ENCODE measurements at places on chromosomes 16 and 17. TPM values are rescaled to one million over a fixed set of nuclear protein-coding genes. Genes with fewer than 3 reads are reported as not detected.
A peak's percentile ranks its signal among the peaks of the same experiment; 100 is the strongest.

- no peak overlapping the region for H3K4me3 ChIP-seq
- no peaks in the 10 kb centered on the region for H3K27me3 ChIP-seq
- H3K27ac ChIP-seq, result no peak overlapping the region
- H3K36me3 ChIP-seq, result no peaks in the 10 kb centered on the region
- DNase-seq, result no peak
Measured at GRCh38 chr16:85349365-85350145, 237.3 kb upstream of the CIBAR2 start.

- no peak for DNase-seq
- peaks cover 3% of the 10 kb centered on the region for H3K4me1 ChIP-seq
- H3K27me3 ChIP-seq, result no peaks in the 10 kb centered on the region
- H3K36me3 ChIP-seq, result no peaks in the 10 kb centered on the region
- H3K27ac ChIP-seq, result no peak within 1 kb of the TSS
Measured at GRCh38 chr17:82358465-82359350, at the start of gene TEX19. Gene TEX19, plus strand, starts transcription at chr17:82359247. Its CDS starts 2,904 bp downstream, at chr17:82362151.

GRCh38 chr16:77723108-77723514 lies 797 bp downstream of the NUDT7 start:
- H3K27ac ChIP-seq, result peak overlapping the region; percentile 96
- peaks cover 4% of the 10 kb centered on the region for H3K4me1 ChIP-seq
- H3K36me3 ChIP-seq, result peaks cover 14% of the 10 kb centered on the region
- no peak for DNase-seq

DNA sequence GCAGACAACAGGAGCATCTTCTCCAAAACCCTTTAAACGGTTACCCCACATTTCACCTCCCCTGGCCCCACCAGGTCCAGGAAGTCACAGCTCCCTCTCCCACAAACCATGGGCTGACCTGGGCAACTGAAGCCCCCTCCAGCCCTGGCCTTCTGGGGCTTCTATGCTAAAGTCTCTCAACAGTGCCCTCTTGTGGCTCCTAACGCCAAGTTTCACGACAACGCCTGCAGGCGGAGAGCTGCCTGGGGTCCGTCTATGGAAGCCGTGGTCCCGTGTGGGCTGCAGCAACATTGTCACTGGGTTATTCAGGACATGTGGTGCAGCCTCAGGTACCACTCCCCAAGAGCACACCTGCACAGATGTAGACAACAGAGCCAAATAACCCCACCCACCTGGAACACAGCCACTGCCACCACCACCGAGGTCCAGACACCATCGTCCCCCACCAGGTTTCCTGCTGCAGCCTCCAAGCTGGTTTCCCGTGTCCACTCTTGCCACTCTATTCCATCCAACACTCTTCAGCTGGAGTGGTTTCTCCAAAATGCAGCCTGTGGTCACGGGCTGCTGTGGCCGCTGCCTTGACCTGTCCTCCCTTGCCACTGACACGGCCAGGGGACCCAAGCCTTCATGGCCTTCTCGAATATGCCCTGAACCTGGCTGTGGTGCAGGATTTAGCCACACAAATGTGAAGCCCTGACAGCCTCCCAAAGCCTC lies 19.1 kb downstream of the C16orf95 start:
- no peaks in the 10 kb centered on the region for H3K36me3 ChIP-seq
- H3K27me3 ChIP-seq, result no peaks in the 10 kb centered on the region

- H3K27me3 ChIP-seq, result no peaks in the 10 kb centered on the region
- no peak for DNase-seq
- no peak overlapping the region for H3K27ac ChIP-seq
- H3K4me3 ChIP-seq, result no peak overlapping the region
- H3K4me1 ChIP-seq, result peaks cover 3% of the 10 kb centered on the region
Measured at GRCh38 chr16:2865651-2866050, 7.7 kb upstream of the PRSS22 start.

DNA sequence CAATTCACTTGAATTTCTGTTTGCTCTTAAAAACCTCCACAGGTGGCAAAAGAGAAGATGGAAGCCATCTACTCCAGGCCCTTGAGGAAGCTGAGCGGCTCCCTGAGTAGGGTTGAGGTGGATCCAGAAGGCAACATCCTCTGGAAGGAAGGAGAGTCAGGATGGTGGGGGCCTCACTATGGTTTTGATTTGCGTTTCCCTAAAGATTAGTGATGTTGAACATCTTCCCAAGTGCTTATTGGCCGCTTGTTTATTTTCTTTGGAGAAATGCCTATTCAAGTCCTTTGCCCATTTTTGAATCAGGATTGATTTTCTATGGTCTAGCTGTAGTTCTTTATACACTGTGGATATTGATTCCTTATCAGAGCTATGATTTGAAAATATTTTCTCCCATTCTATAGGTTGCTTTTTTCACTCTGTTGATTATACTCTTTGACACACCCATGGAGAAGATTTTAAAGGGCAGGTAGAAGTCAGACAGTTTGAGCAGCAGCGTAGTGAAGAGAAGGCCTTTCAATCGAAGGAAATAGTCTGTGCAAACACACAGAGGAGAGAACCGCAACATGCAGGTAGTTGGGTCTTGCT lies 58.6 kb downstream of the WSB1 start:
- H3K4me3 ChIP-seq, result peak overlapping the region; percentile 2
- no peaks in the 10 kb centered on the region for H3K36me3 ChIP-seq
- no peaks in the 10 kb centered on the region for H3K27me3 ChIP-seq
- peaks cover 4% of the 10 kb centered on the region for H3K4me1 ChIP-seq
- H3K27ac ChIP-seq, result peak overlapping the region; percentile 66

DNA sequence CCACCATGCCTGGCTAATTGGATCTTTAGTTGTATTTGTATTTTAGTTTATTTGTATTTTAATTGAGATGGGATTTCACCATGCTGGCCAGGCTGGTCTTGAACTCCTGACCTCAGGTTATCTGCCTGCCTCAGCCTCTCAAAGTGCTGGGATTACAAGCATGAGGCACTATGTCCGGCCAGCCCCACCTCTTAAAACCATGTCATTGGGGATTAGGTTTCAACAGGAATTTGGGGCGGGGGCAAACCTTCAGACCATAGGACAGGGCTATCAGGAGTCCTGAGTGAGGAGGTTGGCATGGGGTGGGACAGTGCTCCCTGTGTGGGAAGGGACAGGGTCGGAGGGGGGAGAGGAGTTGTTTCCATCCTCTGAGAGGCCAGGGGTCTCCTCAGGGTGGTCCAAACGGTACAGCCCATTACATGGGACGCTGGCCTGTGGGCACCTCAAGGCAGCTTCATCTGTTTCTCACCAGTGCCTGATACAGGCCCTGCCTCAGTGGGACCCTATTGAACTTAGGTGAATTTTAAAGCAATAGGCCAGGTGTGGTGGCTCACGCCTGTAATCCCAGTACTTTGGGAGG lies 21.6 kb downstream of the GAA start:
- no peak for DNase-seq
- H3K27ac ChIP-seq, result no peak overlapping the region
- no peaks in the 10 kb centered on the region for H3K27me3 ChIP-seq

DNA sequence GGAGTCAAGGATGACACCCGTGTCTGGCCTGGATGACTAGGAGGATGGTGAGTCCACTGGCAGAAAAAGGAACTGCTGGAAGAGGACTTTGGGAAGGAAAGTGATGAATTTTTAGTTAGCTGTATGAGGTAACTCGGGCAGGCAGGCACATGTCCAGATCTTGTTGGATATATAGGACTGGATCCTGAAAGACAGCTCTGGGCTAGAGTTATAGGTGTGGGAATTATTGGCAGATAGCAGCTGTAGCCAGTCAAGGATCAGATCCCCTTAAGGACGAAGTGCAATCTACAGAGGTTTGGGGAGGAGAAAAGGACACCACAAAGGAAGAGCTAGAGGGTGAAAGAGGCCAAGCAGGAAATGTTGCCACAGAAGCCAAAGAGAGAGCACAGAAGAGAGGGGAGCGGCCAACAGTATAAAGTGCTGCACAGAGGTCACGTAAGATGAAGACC lies 10.1 kb downstream of the CYB5D1 start:
- no peaks in the 10 kb centered on the region for H3K27me3 ChIP-seq
- H3K36me3 ChIP-seq, result no peaks in the 10 kb centered on the region
- no peak overlapping the region for H3K4me3 ChIP-seq
- peaks cover 3% of the 10 kb centered on the region for H3K4me1 ChIP-seq
- no peak overlapping the region for H3K27ac ChIP-seq

DNA sequence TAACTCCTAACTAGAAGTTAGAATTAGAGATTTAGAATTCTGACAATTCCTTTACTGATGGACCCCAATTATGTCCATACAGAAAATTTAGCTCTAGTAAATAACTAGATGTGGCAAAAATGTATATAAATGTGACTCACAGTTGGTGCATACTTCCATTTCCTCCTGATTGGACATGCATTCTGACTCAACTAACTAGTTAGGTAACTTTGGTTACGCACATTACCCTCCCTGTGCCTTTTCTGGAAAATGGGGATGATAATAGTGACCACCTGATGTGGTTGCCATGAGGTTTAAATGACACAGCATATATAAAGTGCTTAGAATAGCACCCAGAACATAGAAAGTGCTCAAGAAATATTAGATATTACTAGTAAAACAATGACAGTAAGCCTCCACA lies 550.0 kb upstream of the SALL1 start:
- DNase-seq, result no peak
- H3K27me3 ChIP-seq, result no peaks in the 10 kb centered on the region
- no peak overlapping the region for H3K27ac ChIP-seq

DNA sequence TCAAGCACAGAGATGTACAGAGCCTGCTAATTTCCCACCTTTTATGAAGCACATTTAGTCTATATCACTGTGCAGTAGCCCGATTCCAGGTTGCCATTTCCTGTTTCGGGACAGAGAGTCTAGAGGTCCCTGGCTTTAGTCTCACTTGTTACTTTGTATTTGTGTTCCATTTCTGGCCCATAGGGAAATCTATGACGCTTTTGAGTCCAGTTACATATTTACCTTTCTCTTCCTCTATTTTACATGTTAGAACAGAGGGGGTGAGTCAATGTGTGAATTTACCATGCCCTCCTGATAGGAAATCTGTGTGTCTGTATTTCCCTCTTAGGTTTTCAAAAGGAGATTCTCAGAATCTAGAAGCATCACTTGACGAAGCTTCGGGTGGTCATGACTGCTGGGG lies 227.1 kb upstream of the ZFHX3 start:
- H3K27ac ChIP-seq, result no peak overlapping the region
- no peaks in the 10 kb centered on the region for H3K4me1 ChIP-seq
- DNase-seq, result no peak
- no peaks in the 10 kb centered on the region for H3K36me3 ChIP-seq

DNA sequence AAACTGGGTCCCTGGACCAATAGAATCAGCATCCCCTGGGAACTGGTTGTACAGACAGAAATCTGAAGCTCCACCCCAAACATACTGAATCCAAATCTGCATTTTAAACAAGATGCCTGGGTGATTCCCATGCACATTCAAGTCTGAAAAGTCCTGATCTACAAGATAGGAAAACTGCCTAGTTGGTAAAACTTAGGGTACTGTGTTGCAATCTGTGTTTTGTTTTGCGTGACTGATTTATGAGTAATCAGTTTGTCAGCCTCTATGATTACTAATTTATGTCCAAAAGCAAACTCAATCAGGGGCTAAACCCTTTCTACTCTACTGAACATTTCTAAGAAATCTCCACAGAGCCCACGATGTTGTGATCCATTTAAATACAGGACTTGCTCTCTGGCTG lies 103.8 kb downstream of the YPEL2 start:
- H3K36me3 ChIP-seq, result peaks cover 2% of the 10 kb centered on the region
- H3K27ac ChIP-seq, result peak overlapping the region; percentile 35
- no peak for DNase-seq
- no peak overlapping the region for H3K4me3 ChIP-seq
- peaks cover 36% of the 10 kb centered on the region for H3K4me1 ChIP-seq
- no peaks in the 10 kb centered on the region for H3K27me3 ChIP-seq

DNA sequence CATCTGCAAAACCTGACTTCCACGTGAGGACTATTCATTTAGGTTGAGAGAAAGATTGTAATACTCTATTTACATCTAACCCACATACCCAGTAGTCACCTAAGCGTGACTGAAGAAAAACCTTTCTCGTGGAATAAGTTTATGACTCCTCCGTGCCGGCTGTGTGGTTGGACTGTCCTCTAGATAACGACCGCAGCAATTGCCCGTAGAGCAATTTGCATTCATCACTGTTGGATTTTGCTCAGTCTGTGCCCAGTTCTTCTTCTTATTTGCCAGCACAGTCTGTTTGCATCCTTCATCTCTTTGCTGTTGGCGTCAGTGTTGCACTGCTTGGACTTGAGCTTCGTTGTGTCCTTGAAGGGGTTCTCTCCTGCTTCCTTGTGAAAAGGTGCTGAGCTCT lies 131.3 kb downstream of the CYB561 start:
- no peaks in the 10 kb centered on the region for H3K27me3 ChIP-seq
- H3K4me3 ChIP-seq, result no peak overlapping the region
- no peak overlapping the region for H3K27ac ChIP-seq
- DNase-seq, result no peak
- no peaks in the 10 kb centered on the region for H3K36me3 ChIP-seq

- no peaks in the 10 kb centered on the region for H3K4me1 ChIP-seq
- DNase-seq, result no peak
- no peaks in the 10 kb centered on the region for H3K36me3 ChIP-seq
- H3K27me3 ChIP-seq, result no peaks in the 10 kb centered on the region
- H3K4me3 ChIP-seq, result no peak overlapping the region
- H3K27ac ChIP-seq, result no peak overlapping the region
Measured at GRCh38 chr17:61015966-61016365, 338.3 kb downstream of the BCAS3 start.

DNA sequence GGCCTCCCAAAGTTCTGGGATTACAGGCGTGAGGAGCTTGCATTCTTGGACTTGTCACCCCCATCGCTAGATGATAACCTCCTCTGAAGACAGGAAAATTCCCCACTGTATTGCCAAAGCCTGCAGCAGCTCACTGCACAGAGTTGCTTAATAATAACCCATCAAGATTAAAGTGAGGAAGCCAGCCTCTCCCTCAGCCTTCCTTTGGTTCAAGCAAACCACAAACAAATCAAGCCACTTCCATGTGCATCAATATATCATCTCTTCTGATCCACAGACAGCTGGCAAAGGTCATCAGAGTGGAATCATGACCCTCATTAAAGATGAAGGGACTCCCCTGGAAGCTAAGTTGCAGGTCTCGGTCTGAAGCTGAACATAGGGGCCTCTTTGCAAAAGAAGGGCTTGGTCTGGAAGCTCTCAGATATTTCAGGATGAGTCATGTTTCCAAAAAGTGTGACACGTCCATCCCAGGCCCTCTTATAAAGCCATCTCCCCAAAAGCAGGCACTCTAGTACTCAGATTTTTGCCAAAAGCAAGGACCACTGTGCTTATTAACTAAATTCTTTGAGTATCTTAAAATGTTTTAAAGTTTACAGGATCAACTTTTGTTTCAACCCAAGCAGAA lies 4.8 kb downstream of the EMP2 start:
- no peaks in the 10 kb centered on the region for H3K4me1 ChIP-seq
- no peak overlapping the region for H3K27ac ChIP-seq
- no peak overlapping the region for H3K4me3 ChIP-seq
- no peaks in the 10 kb centered on the region for H3K27me3 ChIP-seq
- H3K36me3 ChIP-seq, result no peaks in the 10 kb centered on the region
- DNase-seq, result no peak

Gene FOXL1
- not detected for total RNA-seq

Gene KRT24
- not detected for total RNA-seq

Gene FN3K
- 18.4 TPM for total RNA-seq

Gene CA4
- total RNA-seq, result 0.67 TPM

Gene C16orf92
- not detected for total RNA-seq

Gene RNF112
- 0.42 TPM for total RNA-seq

Gene TP53
- total RNA-seq, result 18.4 TPM

Gene OTOP3
- total RNA-seq, result not detected

Measured in liver (tissue), 10 donors.